Activated effector memory CD4-positive, alpha-beta T cell treated with anti-CD3 and anti-CD28 coated beads, Interleukin-2, amount 50 U/mL, for 16 hours (primary cell): ENCODE measurements at places on chromosomes 16 and 17.

- DNase-seq, result no peak
Measured at GRCh38 chr16:85350973-85351372, 238.7 kb upstream of the CIBAR2 start.

DNA sequence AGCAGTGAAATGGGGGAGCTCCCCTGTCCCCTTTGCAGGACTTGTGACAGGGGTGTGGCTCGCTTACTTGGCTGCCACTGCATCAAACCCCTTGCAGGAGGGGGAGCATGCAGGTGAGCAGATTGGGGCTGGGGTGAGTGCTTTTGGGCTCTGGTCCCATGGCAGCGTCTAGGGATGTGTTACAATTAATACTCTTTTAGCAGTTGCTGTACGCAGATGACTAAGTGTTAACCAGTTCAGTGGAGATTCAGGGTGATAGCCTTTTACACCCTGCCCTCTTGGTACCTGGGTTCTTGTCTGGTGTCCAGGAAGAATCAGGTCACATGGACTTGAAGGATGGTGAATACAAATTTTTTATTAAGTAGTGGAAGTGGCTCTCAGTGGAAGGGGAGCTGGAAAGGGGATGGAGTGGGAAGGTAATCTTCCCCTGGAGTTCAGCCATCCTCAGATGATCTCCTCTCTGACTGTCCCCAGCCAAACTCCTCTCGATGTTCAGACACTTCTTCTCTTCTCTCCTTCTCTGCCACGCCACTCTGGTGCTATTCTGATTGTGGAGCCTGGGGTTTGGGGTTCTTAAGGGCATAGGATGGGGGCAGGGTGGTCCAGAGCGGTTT, 100.1 kb downstream of the MARF1 start:
- DNase-seq, result no peak

DNA sequence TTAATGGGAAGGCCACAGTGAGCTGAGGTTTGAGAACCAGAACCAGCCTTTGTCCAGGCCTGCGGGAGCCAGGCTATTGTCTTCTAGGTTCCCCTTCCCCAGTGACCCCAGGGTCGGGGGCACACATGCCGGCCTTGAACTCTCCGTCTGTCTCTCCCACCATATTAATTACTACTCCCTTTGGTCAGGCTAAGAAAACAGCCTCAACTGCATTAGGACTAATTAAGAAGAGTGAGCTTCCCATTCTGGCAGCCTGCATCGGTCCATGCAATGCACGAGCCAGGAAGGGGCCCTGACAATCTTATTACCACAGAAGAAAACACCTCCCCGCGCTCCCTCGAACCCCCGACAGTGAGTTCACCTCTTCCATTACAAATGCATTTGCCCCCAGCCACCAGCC, 380.2 kb upstream of the ZFHX3 start:
- no peak for DNase-seq

DNA sequence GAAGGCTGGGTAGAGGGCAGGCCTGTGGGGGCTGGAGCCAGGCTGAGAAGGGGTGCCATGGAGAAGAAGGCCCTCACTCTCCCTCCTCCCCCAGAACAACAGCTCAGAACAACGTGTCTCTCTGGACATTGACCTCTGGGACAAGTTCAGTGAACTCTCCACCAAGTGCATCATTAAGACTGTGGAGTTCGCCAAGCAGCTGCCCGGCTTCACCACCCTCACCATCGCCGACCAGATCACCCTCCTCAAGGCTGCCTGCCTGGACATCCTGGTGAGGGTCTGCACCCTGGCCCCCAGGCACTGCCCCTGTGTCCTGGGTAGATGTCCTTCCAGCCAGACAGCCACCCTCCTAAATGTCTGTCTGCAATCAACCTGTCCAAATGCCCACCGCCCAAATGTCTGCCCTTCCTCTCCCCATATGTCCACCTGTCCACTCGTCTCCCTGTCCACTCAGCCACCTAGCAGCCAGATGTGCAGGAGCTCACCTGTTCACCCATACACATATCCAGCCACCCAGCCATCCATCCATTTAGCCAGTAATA, 12.2 kb downstream of the GJD3 start:
- DNase-seq, result no peak

- no peak for DNase-seq
Measured at GRCh38 chr16:53651357-53651756, 52.3 kb downstream of the RPGRIP1L start.

GRCh38 chr16:31513126-31513525, 4.9 kb upstream of the RUSF1 start:
- DNase-seq, result no peak

GRCh38 chr16:2469399-2470233, 1.5 kb upstream of the NTN3 start:
- DNase-seq, result no peak

DNA sequence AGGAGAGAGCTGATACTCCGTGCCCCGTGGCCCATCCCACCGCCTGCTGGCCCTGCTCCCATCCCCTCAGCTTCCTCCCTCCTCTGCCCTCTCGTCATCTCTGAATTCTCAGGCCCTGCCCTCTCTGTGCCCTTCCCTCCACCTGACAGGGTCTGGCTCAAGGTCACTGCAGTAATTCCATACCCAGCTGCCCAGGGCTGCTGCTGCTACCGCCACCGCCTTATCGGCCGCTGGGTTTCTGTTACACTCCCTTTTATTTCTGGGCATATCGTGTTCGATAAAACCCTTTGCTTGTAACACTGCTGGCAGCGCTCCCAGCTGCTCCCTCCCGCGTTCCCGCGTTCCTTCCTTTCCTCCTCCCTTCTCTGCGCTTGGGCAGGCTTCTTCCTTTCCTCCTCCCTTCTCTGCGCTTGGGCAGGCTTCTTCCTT, 1.2 kb downstream of the EPN3 start:
- DNase-seq, result no peak

- DNase-seq, result no peak
Measured at GRCh38 chr17:59441464-59442096, 110.1 kb downstream of the YPEL2 start.

GRCh38 chr16:53191413-53191812, 136.6 kb downstream of the CHD9 start:
- no peak for DNase-seq

GRCh38 chr16:56936491-56936890, 4.5 kb downstream of the HERPUD1 start:
- DNase-seq, result no peak

DNA sequence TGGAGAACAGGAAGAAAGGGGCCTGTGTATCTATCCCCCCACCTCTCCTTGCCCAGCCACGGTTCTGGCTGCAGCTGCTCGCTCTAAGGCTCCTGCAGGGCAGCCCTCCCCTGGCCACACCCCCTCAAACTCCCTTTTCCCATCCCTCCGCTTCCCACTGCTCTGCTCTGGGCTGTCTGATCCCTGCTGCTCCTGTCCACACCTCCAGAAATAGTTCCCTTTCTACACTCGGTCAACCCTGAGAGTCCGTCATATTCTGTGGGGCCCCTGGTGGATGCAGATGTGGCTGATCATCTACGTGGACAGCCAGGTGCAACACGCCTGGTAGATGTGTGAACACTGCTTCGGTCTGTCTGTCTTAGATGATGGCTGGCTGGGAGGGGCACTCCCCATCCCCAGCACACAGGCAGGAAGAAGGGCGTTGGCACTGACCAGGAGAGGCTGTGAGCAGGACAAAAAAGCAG, 19.3 kb upstream of the KRT19 start:
- no peak for DNase-seq

GRCh38 chr16:27515874-27516353, 33.8 kb downstream of the GTF3C1 start:
- no peak for DNase-seq

DNA sequence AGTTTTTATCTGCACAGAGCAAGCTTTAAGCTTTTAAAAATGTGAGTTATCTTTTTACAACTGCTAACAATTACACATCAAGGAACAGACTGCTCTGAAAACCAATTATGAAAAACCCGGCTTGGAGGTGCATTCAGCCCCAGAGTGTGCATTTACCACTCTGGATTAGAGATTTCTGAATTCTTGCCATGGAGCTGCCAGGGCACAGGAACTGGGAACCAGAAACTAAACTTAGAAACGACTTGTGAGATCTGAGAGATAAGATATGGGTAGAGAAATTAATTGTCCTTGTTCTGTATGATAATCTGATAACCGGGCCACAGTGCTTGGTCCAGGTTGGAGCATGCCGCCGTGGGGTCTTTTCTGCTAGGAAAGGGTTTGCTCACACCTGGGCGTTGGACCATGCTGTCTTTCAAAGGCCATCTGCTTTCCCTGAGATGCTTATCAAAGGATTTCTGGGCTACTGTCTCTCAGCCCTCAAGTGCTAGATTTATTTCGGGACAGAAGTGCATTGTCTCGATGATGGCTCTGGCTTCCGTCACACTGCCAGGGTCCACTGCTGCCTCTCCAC, 210.0 kb downstream of the MAF start:
- no peak for DNase-seq

DNA sequence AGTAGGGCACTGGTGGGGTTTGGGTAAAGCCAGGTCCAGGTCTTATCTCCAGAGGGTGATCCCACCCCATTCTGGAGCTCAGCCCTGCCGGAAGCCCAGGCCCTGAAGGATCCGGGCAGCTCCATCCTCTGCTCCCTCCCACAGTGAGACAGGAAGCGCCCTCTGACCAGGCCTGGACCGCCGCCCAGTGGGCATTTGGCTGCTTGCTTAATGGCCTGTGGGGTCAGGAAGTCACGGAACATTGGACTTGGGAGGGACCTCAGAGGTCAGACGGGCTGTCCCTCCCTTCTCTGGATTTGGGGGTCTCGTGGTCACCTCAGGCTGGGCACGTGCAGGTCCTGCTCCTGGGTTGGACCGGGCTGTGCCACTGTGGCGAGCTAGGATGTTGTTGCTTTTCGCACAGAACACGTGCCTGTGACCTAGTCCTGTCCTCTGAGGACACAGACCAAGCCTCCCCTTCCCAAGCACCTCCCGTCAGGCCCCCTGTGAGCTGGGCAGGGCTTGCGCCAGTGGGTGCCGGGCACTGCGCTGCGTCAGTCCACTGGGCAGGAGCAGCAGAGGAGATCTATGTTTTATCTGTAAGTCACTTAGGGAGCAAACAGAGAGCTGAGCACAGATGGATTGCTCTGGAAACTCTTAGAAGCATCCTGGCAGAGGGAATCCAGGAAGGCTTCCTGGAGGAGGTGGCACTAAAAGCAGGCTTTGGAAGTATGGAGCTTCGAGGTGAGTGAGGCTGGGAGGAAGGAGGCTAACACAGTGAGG, 49.4 kb upstream of the GSE1 start:
- DNase-seq, result no peak

DNA sequence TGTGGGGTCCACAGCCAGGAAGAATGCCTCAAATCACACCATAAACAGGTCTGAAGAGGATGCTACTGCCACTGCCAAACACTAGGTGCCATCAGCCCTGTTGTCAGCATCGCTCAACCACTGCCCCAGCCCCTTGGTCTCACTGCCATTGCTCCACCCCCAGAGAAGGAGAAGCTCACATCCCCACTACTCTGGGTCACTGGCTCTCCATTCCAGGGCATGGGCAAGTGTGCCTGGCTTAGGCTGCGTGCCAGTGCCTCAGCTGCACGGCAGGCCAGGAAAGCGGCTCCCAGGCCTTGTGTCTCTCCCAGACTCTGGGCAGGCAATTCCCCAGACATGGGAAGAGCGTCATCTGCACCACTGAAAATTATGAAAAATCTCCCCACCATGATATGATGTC, 1.2 kb upstream of the IGSF6 start:
- no peak for DNase-seq

- DNase-seq, result no peak
Measured at GRCh38 chr17:31515267-31515666, 123.8 kb downstream of the RAB11FIP4 start.

GRCh38 chr17:18326039-18326438, 10.9 kb downstream of the SMCR8 start:
- no peak for DNase-seq

GRCh38 chr17:66755101-66755943, 79.6 kb upstream of the CACNG5 start:
- DNase-seq, result no peak

DNA sequence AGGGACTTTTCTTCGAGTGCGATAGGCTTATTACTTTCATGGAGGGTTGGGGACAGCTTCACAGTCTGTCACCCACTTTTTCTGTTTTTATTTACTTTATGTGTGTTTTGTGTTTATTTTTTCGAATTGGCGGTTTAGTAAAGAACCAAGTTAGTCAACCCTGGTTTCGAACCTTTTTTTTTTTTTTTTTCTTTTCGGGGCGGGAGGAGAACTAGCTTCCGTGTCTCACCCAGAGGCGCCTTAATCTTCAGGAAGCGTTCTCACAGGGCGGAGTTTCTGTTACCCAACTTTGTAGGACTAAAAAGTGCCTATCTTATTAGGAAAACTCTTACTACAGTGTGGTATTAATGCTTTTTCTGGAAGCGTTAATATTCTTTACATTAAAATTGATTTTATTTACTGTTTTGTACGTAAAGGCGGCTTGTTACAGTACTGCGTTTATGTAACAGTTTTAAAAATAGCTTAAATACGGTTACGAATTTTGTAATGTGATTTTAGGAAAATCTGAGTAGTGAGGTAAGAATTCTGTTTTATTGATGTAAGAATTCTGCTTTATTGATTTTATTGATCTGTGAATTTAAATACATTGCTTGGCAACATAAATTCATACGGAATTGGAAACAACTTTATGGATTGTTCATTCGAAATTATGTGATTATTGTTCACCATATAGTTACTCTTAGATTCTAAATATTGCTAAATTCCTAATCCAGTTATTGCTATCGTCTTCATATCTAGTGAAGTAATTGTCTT, 885 bp downstream of the ZNF207 start:
- peak; percentile 77 for DNase-seq

GRCh38 chr16:11163761-11164261, 92.2 kb downstream of the SOCS1 start:
- DNase-seq, result no peak

- no peak for DNase-seq
Measured at GRCh38 chr16:85171759-85172454, 59.6 kb upstream of the CIBAR2 start.

GRCh38 chr16:68373528-68374245, 62.9 kb downstream of the PRMT7 start:
- DNase-seq, result no peak

DNA sequence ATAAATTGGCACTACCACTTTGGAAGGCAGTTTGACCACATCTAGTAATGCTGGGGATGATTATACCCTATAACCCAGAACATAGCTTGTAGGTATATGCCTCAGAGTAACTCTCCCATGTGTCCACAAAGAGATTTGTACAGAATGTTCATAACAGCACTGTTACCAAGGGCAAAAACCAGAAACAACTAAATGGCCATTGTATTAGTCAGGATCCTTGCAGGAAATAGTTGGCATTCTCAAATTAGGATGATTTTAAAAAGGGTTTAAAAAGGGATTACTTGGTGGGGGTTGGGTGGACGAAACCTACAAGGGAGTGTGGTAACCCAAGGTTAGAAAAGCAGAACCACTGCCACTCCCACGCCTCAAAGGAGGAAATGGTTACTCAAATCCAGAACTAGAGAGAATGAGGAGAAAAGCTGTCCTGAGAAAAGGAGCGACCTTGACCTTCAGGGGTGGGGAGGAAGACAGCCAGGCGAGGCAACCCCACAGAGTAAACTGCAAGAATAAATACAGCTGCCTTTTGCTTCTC, 2.1 kb downstream of the CPPED1 start:
- no peak for DNase-seq

GRCh38 chr17:2683912-2684311, 27.7 kb downstream of the CLUH start:
- DNase-seq, result no peak
